ENCODE measurements at places on chromosomes 2 and 18.
A peak's percentile ranks its signal among the peaks of the same experiment; 100 is the strongest.

GRCh38 chr18:22387364-22387763 is 30.4 kb downstream of the CTAGE1 start:
- no peak for DNase-seq

GRCh38 chr2:215983581-215984351 is 29.6 kb downstream of the MREG start:
- DNase-seq = no peak

DNA sequence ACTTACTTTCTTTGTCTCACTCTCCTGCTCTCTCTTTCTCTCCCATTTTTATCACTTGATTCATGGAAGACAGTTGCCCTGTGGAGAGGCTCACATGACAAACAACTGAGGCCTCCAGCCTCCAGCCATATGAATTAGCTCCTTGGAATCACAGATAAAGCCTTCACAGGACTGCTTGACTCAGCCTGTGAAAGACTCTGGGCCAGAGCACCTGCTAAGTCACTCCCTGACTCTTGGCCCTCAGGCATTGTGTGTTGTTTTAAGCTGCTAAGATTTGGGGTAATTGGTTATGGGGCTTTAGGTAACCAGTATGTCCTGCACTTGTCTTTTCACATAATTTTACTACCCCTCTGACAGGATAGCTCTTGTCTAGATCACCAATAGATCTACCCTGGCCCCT is 334.9 kb downstream of the SOX11 start:
- DNase-seq = no peak

DNA sequence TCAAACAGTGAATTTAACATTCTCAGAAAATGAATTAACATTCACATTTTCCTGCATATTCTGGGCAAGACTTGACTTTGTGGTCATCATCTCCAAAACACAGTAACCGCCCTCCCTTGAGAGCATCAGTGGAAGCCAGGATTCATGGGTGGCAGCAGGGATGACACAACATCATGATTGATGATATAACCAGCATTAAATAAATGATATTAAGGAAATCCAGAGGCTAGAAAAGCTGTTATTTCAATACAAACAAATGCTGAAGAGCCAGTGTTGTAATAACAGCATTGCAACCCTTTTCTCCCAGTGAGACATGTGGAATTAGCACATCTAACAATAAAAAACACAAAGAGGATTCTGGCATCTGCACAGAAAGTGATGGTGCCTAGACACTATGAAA is 41.1 kb downstream of the CDC42EP3 start:
- DNase-seq = no peak

DNA sequence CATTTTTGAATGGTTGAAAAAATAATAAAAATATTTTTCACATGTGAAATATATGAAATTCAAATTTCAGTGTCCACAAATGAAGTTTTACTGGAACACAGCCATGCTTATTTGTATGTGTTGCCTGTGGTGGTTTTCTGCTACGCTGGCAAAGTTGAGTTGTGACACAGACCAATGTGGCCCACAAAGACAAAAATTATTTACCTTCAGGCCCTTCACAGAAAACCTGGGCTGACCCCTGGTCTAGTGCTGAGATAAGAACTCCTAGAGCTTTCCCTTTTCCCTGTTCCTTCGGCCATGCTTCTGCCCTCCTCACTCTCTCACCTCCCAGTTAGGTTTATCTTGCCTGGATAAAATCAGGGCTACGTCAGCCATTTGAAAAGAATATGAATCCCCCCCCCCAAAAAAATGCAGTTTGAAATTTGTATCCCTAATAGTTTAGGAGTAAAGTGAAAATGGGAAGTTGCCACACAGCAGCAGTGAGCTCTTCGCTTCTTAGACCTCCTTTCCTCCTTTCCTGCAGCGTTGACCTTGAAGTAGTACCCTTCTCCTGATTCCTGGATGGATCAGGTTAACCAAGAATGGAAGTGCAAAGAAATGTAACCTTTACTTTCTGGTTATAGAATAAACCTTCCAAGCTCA is 91.0 kb downstream of the LIMS1 start:
- DNase-seq = no peak

DNA sequence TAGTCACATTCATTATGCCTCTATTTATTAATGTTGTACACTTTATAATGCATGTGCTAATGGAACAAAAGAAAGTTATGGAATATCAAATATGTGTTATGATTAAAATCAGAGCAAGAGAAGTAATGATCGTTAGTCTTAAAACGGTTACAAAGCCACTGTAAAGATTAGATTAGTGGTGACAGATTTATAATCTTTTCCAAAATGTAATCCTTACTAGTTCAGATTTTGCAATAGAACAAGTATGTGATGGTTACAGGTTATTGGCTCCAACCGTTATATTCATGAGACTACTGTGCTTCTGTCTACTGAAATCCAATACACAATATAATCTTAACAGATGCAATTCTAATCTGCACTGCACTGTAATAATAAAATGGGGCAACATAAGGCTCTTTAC is 180.6 kb downstream of the ZNF521 start:
- peak; percentile 74 for DNase-seq

GRCh38 chr2:18402-19271 is 27.7 kb downstream of the FAM110C start:
- no peak for DNase-seq

DNA sequence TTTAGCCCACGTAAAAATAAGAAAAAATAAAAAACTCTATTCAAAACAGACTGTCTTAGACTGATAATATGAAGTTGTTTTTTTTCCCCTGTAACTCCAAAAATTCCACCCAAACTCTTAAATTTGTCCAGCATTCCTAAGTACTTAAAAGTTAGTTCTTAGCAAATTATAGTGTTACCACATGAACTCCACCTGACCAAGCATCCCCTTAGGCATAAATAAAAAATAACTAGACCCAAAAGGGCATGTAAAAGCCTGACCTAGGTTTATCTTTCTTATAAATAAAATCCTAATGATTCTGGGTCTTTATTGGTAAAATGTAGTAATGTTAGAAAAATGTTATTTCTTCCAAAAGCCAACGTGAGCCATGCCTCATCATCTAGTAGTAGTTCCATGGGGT is 54.3 kb downstream of the TTC21B start:
- DNase-seq = no peak

DNA sequence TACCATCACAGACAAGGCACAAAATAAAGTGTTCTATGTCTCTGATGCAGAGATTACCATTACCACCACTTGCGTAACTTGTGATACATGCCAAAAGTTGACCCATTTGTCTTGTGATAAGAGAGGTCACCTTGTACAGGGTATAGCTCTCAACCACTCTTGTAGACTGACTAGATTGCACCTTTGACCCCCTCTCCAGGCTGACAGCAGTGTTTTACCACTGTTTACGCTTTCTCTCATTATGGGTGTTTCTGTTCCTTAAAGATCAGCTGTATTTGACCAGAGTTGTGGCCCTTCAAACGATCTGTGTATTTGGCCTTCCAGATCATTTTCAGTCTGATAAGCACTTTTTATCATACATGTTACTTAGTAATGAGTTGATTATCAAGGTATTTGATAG is 215.7 kb upstream of the HNMT start:
- no peak for DNase-seq

DNA sequence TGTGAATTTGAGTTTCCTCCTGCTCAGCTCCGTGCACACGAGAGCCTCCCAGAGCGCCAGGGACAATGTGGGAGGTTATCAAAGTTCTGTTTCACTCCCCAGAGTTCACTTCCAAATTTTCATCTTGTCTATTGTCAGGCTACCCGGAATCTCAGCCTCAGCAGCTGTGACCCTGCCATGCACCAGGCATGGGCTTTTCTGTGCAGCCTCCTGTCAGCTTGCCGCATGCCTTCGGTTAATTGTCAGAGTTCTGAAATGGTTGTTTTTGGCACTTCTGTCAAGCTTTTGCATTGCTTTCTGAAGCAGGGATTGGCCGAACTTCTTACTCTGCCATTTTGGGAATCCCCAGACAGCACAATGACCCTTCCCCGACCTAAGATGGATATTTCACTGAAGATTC is 60.4 kb downstream of the SH3YL1 start:
- DNase-seq = no peak

DNA sequence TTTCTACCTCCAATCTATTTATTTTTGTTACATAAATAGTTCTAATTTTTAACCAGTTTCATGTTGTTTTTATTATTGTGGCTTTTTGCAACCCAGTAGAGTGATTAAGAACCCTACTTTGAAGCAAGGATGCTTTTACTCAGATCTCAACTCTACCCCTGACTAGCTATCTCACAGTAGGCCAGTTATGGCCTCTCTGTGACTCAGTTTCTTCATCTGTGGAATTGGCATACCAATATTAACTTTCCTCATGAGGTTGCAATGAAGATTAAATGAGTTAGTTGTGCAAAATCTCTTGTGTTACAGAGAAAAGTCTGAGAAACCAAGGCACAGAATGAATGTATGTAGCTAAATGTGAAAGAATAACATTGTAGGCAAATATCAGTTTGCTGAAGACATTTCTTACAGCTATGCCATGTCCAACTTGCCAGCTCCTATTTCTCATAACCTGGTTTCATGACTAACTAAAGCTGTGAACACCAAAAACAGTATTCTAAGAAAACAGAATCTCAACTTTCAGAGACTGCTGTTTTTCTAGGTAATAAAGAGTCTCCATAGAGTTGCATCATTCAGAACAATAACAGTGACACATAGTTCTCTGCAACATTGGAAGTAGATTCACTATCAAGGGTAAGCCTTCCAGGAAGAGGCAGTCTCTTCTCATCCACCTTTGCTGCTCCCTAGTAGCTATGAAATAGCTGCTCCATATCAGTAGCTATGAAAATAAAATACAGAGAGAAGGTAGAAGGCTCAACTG is 33.2 kb upstream of the CYTIP start:
- DNase-seq = no peak

DNA sequence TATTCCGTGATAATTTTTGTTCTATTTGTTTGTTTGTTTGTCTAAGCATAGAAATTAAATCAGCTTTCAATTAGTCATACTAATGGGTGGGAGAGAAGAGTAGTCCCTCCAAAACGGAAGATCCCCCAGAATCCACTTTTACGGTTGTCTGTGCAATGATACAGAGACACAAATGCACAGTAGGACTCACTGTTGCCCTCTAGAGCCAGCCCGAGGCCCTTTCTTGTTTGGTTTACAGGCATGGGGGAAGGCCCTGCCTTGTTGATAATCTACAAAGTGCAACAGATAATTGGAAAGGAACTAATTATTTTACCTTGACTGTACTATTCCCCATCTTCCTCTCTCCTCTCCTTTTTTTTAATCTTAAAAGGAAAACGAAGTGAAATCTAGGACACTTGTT is 121.1 kb downstream of the ACOXL start:
- no peak for DNase-seq

- no peak for DNase-seq
These were observed 81.5 kb downstream of the PIGN start for GRCh38 chr18:62105376-62105775.

DNA sequence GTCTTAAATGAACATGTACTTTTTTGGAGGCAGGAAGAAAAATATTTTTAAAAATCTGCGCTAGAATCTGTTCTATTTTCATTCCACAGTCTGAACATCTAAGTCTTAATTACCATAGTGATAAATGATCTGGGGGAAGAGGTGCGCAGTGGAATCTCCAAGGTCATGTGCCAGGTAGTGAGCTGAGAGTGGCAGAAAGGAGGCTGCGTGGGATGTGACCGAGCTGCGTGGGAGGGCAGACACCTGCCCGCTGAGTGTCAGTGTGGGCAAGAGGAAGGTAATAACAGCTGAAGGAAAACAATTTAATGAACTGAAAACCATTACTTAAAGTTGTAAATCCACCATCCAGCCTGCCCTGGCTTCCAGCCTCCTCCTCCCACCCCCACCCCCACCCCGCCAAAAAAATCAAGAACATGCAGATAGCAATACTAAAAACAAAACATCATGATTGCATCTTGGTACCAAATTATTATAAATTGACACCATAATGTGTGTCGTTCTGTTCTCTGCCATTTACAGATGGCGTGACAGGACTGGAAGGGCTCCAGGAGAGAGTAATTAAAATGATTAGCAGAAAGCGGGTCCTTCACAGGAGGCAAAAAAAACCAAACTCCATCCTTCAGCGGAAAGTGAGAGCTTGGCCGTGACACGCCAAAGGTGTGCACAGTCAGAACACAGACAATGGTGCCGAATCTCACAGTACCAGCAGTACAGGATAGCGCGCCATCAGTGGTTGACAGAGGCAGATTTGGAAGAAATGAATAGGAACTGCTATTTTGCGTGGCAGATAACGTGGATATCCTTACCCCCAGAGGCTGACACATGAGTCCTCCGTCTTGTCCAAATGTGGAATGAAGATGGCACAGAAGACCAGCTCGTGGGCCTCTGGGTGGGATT is 11.4 kb upstream of the DTNB start:
- no peak for DNase-seq

DNA sequence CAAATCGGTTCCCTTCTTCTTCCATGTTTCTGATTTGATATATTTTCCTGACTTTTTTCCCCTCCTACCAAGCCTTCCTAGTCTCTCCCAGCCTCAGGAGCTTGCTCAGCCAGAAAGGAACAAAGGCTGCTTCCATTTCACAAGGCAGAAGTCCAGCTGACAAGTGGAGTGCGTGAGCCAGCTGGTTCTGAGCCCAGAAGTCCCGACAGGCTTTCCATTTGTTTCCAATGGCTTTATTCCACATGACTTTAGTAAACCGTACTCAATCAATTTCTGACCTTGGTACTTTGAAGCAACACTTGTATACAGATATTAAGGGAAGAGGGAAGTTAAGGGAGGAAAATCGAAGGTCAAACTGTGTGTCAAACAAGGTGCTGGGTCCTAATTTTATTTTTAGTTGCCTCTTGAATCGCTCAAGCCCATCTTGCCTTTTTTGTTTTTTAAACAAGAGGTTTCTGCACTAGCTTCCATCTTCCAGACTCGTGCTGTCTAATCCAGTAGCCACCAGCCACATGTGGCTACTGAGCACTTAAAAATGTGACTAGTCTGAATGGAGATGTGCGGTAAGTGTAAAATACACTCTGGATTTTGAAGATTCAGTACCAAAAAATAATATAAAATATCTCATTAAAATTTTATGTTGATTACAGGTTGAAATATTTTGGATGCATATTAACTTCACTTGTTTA is 36.2 kb downstream of the WIPF1 start:
- peak; percentile 93 for DNase-seq

DNA sequence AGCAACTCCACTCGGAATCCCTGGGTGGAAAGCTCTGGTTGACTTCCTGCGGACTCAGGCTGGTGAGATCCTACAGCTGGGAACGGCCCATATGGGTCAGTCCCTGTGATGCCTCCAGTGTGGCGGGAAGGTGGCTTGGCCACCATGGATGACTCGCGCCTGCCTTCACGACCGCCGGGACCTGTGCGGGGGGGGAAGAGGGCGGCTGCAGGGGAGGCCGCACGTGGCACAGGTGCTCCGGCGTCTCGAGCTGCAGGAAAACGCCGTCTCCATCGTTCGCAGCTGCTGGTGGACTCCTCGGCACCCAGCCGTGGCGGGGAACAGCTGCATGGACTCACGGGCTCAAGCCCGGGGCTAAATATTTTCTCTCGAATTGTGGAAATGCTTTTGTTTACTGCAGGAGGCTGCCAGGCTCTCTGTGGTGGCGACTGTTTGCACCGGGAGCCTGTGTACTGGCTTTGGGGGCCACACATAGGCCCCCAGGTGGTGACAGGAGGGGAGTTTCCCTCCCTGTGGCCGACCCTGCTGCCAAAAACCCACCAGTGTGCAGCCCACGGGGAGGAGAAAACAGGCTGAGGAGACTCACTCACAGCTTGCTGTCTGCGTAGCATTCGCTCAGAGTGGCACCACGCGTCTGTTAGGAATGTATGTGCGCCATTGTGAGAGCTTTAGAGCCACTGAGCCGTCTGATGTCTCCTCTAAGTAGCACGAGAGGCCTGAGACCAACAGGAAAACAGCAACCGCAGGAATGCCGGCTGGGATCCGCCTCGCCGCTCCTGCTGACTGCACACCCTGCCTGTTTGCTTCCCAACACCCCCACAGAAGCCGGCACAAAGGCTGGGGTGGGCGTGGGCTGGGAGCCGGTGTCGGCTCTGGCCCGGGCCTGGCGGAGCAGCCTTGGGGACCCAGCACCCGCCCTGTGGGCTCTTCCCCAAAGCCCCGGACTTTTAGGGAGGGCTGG is 89.2 kb downstream of the NFATC1 start:
- DNase-seq = peak; percentile 79

All from lung (tissue), 17 donors.